ENCODE measurements at places on chromosomes 6 and 20.
A peak's percentile ranks its signal among the peaks of the same experiment; 100 is the strongest.

DNA sequence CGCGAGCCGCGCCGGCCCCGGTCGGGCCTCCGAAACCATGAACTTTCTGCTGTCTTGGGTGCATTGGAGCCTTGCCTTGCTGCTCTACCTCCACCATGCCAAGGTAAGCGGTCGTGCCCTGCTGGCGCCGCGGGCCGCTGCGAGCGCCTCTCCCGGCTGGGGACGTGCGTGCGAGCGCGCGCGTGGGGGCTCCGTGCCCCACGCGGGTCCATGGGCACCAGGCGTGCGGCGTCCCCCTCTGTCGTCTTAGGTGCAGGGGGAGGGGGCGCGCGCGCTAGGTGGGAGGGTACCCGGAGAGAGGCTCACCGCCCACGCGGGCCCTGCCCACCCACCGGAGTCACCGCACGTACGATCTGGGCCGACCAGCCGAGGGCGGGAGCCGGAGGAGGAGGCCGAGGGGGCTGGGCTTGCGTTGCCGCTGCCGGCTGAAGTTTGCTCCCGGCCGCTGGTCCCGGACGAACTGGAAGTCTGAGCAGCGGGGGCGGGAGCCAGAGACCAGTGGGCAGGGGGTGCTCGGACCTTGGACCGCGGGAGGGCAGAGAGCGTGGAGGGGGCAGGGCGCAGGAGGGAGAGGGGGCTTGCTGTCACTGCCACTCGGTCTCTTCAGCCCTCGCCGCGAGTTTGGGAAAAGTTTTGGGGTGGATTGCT is 1.3 kb downstream of the VEGFA start:
- H3K36me3 ChIP-seq: peaks cover 34% of the 10 kb centered on the region
- peaks cover 28% of the 10 kb centered on the region for H3K4me1 ChIP-seq

DNA sequence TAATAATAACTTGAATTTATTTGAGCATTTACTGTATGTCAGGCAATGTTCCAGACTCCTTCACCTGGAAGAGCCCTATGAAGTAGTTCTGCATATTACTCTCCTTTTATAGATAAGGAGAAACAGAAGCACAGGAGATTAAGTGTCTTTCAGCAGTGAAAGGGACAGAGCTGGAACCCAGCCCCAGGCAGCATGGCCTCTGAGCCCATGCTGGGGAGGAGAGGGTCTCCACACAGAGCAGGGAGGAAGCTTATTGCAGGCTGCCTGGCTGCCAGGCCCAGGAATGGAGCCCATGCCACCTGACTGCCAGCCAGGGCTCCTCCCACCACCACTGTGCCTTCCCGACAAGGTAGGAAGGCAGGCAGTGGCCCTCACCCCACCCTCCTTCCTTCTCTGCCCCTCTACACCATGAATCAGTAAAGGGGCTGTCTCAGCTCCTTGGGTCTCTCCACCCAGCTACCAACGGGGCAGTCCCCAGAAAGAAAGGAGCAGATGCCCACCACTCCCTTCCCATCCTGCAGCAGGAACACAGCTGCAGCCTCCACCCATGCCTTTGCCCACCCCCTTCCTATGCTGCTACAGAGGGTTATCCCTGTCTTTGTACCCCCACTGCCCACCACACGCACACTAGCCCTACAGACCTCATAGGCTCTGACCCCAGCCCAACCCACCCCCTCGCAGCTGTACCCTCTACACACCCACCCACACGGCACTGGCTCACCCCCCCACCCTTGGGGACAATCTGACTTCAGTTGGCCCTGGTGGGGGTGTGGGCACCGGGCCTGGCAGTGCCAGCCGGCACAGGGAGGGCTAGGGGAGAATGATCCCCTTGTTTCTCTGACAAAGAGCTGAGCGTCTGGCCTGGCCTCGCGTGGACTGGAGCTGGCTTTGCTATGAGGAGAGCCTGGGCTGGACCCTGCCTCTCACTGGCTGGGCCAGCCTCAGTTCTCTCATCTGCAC is 41.8 kb downstream of the TFEB start:
- no peak overlapping the region for H3K27ac ChIP-seq
- H3K36me3 ChIP-seq: no peaks in the 10 kb centered on the region
- no peak overlapping the region for H3K4me3 ChIP-seq
- H3K27me3 ChIP-seq: no peaks in the 10 kb centered on the region
- DNase-seq: no peak
- no peaks in the 10 kb centered on the region for H3K4me1 ChIP-seq

GRCh38 chr20:55394592-55394991 is 610.7 kb downstream of the CBLN4 start:
- no peak overlapping the region for H3K4me3 ChIP-seq
- no peak overlapping the region for H3K27ac ChIP-seq
- no peaks in the 10 kb centered on the region for H3K4me1 ChIP-seq
- no peaks in the 10 kb centered on the region for H3K36me3 ChIP-seq
- H3K27me3 ChIP-seq: no peaks in the 10 kb centered on the region

- peak overlapping the region; percentile 30 for H3K27ac ChIP-seq
- peak; percentile 83 for DNase-seq
- peaks cover 3% of the 10 kb centered on the region for H3K4me1 ChIP-seq
These were observed 171.2 kb downstream of the ZDHHC14 start for GRCh38 chr6:157552081-157552747.

DNA sequence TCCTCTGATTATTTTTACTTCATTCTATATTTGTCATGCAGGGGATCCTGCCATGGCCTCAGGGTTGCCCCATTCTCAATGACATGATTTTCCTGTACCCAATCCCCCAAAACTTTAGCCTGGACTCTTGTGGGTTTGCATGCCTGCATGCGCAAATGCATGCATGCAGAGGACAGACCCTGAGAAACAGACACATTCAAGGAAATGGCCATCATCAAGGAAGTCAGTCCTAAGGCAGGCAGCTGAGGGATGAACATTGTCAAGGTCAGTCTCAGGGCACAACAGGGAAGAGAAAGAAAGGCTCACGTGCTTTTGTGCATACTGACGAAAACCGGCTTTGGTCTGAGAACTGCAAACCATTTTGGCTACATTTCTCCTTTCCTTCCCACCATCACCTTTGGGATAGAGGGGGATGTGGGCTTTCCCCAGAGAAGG is 13.1 kb downstream of the NEDD9 start:
- H3K36me3 ChIP-seq: peaks cover 27% of the 10 kb centered on the region
- no peaks in the 10 kb centered on the region for H3K27me3 ChIP-seq
- no peak overlapping the region for H3K4me3 ChIP-seq
- peaks cover 27% of the 10 kb centered on the region for H3K4me1 ChIP-seq
- no peak for DNase-seq

DNA sequence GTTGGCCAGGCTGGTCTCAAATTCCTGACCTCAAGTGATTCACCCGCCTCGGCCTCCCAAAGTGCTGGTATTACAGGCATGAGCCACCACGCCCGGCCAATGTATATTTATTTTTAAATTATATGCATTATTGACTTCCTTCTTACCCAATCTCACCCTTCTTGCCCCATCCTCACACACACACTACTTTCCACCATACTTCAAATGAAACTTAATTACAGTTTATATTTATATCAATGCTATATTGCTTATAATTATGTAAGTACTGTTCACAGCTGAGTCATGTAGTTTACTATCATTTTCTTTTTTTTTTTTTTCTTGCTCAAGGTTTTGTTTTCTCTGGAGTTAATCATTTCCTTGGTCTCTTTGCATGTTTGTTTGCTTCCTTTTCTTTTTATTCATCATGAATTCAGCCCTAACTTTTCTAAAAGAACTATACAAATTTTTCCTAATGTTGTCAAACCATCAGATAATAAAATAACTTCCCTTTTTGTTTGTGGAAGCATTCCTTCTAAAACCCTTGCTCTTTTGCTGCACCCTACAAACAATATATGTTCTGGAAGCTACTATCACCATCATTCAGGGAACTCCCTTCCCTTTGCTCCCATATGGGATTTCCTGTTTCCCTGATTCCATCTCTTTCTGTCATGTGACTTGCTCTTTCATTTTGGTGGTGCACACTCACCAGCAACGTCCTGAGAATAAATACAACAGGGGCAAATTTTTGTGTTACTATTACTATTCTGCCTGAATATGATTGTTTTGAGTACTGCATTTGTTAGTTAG is 201.7 kb upstream of the SASH1 start:
- H3K4me1 ChIP-seq: peaks cover 3% of the 10 kb centered on the region
- no peak for DNase-seq
- H3K4me3 ChIP-seq: no peak overlapping the region
- no peak overlapping the region for H3K27ac ChIP-seq
- H3K36me3 ChIP-seq: no peaks in the 10 kb centered on the region
- no peaks in the 10 kb centered on the region for H3K27me3 ChIP-seq

DNA sequence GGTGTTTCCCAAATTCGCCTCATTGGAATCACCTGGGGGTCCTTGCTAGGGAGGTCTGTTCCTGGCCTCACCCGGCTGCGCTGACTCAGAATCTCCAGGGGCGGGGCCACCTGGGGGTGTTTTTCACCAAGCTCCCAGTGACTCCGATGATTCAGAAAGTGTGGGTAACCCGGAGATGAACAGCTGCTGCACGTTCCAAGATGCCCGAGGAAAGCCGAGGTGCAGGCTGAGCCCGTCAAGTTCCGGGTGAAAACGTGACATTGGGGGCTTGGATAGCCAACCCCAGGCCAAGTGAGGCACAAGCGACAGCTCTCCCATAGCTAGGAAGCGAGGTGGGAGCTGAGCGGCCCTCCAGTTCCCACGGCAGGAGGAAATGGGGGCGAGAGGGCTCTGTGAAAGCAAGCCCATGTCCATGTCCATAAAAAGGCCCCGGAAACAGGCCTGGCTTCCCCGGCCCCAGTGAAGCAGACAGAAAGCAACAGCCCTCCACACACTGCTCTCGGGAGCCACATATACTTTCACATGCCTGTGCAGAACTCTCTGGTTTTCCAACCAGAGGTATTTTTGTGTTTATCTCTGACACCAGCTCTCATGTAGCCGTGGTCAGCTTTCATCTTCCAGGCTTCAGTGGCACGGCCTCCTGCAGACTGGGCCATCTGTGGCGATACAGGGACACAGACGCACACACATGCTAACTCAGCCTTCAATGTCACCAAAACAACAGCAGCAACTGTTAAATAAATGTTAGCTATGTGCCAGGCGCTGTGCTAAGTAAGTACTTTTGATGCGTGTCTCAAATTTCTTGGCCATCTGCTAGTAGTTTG is 90.7 kb upstream of the CCDC28A start:
- no peak overlapping the region for H3K4me3 ChIP-seq
- H3K4me1 ChIP-seq: no peaks in the 10 kb centered on the region
- peaks cover 9% of the 10 kb centered on the region for H3K36me3 ChIP-seq
- DNase-seq: no peak

- H3K27ac ChIP-seq: no peak overlapping the region
- no peak overlapping the region for H3K4me3 ChIP-seq
- peaks cover 80% of the 10 kb centered on the region for H3K36me3 ChIP-seq
- DNase-seq: no peak
- no peaks in the 10 kb centered on the region for H3K4me1 ChIP-seq
- no peaks in the 10 kb centered on the region for H3K27me3 ChIP-seq
These were observed 94.5 kb downstream of the ZMYND8 start for GRCh38 chr20:47262008-47262364.

- no peak for DNase-seq
- no peak overlapping the region for H3K27ac ChIP-seq
- H3K4me1 ChIP-seq: peaks cover 22% of the 10 kb centered on the region
- no peaks in the 10 kb centered on the region for H3K27me3 ChIP-seq
- H3K36me3 ChIP-seq: peaks cover 28% of the 10 kb centered on the region
These were observed 57.2 kb downstream of the ZNF292 start for GRCh38 chr6:87212596-87212995.

GRCh38 chr20:60690771-60691170 is 561.3 kb upstream of the CDH4 start:
- DNase-seq: no peak
- H3K4me1 ChIP-seq: peaks cover 12% of the 10 kb centered on the region
- no peaks in the 10 kb centered on the region for H3K36me3 ChIP-seq
- no peak overlapping the region for H3K4me3 ChIP-seq
- no peaks in the 10 kb centered on the region for H3K27me3 ChIP-seq

DNA sequence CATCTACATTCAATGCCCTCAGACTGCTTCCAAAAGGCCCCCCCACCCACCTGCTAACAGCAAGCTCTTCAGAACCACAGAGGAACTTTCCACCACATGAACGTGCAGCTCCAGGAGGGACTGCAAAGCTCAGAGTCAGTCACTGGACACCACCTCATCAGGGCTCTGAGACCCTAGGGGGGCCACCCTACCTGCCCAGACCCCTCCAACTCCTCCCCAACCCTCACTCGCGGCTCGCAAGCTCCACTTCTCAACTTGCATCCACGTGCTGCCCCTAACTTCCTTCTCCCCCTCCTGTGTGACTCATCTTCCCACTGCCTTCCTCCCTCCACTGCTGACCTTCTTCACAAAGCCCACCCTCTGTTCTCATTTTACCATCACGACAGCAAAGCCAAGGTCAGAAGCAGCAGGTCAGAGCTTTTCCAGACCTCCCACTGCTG is 6.5 kb downstream of the MBOAT1 start:
- no peaks in the 10 kb centered on the region for H3K27me3 ChIP-seq
- no peak overlapping the region for H3K27ac ChIP-seq
- H3K4me3 ChIP-seq: no peak overlapping the region
- H3K36me3 ChIP-seq: no peaks in the 10 kb centered on the region

DNA sequence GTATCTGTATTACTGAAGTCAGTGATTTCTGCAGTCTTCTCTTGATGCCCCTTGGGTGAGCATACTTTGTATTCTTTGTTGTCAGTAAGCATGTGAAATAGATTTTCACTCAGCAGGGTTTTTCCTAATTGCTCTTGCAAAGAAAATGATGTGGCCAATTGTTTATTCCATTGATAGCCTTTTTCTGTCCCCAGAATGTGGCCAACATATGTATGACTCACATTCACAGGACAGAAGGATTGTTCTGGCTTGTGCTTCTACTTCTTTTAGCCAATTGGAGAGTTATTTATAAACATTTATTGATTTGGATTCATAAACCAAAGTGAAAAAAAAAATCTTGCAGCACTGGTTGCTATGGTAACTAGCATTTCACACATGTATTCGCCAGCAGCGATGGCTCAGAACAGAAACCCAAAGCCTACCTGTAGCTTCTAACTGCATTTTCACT is 54.4 kb upstream of the RBM24 start:
- no peak overlapping the region for H3K27ac ChIP-seq
- H3K4me3 ChIP-seq: no peak overlapping the region
- no peak for DNase-seq
- no peaks in the 10 kb centered on the region for H3K4me1 ChIP-seq
- H3K36me3 ChIP-seq: no peaks in the 10 kb centered on the region

DNA sequence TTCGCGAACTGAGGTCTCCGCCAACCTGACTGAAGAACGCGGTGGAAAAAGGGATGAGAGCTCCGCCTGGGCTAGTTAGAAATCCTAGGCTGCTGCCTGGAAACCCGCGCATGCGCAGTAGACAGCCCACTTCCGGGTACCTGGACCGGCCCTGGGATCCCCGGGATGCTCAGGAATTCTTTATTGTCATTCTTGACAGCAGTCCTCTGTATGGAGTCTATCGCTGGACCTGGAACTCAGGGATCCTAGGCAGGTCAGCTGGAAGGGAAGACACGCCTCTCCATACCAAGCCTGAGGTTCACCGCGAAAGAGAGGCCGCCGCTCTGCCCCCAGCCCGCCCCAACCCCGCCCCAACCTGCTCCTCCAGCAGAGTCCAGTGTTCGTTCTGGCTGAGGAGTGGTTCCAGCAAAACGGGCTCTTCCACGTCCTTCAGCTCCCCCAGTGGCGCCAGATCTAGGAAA is 1379.2 kb upstream of the DEFB115 start:
- no peaks in the 10 kb centered on the region for H3K36me3 ChIP-seq
- no peak overlapping the region for H3K4me3 ChIP-seq
- H3K4me1 ChIP-seq: no peaks in the 10 kb centered on the region
- DNase-seq: peak; percentile 36

Measured in endodermal cell (in vitro differentiated cells).